Activated CD4-positive, alpha-beta T cell treated with anti-CD3 and anti-CD28 coated beads, Interleukin-2, amount 10 ng/mL, durations not matched to agents 24 days and 14 days (primary cell): ENCODE measurements at places on chromosomes 13 and 19.

DNA sequence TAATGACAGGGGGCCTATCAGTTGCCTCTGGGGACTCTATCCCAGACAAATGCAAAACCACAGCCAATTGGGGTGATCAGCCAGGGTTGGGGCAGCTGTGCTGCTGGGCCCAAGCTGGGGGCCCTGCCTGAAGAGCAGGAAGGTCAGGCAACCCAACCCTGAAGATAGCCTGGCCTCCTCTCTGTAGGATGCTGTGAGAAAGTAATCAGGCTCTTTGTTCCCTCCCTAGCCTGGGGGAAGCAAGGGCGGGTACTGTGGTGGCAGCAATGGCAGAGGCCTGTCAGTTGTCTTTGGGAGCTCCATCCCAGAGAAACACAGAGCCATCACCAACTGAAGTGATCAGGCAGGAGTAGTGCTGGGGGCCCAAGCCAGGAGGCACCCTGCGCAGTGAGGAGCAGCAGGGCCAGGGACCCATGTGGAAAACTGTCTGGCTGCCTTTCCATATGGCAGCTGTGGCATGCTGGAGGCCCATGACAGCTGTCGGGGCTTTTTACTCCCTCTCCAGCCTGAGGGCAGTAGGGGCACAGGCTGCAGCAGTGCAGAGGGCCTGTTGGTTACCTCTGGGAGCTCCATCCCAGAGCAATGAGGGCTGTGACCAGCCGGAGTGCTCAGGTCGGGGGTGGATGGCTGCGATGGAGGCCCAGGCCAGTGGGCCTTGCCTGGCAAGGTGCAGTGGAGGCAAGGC, 73.6 kb upstream of the ATP12A start:
- no peak for DNase-seq

DNA sequence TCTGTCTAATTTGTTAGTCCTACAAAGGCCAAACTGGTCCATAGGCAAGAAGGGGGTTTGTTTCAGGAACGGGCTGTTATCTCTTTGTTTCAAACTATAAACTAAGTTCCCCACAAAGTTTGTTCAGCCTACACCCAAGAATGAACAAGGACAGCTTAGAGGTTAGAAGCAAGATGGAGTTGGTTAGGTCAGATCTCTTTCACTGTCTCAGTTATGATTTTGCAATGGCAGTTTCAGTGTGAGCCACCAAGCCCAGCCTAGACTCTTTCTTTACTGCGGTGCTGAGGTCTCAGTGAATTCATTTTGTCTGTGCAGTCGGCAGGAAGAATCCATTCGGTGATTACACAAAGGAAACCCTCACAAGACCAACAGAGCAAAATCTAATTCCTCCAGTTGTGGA, 56.6 kb upstream of the ABCC4 start:
- DNase-seq, result no peak

DNA sequence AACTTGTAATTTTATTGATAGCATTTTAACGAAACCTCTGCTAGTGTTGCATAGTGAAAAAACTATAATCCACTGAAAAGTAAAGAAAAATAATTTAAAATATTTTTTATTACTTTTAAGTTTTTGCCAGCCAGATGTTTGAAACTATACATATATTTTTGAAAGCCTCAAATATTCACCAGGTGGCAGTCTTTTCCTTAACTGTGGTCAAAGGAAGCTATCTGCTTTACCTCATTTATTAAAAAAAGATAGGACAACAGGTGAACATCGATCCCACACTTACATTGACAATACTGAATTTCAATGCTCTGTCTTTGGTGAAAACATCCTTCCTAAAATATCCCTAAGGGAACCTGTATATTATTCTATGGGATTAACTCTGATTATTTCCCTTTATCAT, 100.5 kb downstream of the TRPC4 start:
- no peak for DNase-seq

- DNase-seq, result peak; percentile 82
These were observed 5.8 kb upstream of the USE1 start for GRCh38 chr19:17209126-17210036.

GRCh38 chr19:15911599-15912235, 13.8 kb upstream of the CYP4F2 start:
- peak; percentile 36 for DNase-seq

DNA sequence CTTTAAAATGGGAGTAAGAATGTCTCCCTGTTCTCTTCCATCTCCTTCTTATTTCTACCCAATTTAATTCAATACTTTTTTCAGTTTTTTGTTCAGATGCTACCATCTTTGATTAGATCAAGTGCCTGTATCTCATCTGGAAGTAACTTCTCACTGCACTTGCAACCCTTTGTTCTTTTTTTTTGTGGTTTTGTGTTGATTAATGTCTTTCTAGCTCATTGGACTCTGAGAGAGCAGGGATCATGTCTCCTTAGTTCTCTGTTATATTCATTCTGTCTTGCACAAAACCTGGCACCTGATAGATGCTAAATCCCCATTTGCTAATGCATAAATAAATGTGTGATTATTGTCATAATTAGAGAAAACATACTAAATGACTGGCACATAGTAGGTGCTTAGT, 834 bp upstream of the ITGBL1 start:
- DNase-seq, result no peak

DNA sequence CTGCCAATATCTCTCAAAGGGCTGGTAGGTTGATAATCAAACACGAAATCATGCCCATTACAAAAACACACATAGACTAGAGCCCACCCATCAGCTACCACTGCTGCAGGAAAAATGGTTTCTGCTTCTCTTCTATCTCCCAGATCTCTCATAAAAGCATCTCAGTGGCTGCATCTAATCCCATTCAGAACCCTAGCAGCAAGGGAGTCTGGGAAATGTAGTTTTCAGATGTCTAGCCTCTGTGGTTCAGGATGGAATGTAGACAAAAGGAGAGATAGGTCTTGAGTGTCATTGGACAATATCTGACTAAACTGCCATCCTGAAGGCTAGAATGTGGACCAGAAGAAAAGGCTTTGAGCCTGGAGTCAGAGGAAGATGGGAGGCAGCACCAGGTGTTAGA, 32.1 kb downstream of the RDH8 start:
- no peak for DNase-seq

- no peak for DNase-seq
These were observed 290.1 kb downstream of the DCLK1 start for GRCh38 chr13:35841060-35841521.

DNA sequence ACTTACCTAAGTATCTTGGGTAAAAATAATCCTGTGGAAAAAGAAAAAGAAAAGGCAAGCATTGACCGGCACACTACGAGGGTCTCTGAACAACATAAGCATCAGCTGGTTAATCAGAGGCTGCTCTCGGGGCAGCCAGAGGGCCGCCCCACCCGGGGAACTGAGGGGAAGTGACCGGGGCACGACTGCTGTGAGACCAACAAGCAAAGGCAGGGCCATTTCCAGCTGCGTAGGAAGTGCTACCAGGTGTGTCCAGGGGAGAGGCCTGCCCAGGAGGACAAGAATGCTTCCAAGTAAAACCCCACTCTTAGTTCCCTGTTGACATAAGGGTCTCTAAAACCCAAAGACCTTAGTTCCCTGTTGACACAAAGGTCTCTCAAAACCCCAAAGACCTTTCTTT, 15.9 kb downstream of the GAS6 start:
- DNase-seq, result no peak

- no peak for DNase-seq
These were observed 22.9 kb downstream of the LRCH1 start for GRCh38 chr13:46575818-46576221.

DNA sequence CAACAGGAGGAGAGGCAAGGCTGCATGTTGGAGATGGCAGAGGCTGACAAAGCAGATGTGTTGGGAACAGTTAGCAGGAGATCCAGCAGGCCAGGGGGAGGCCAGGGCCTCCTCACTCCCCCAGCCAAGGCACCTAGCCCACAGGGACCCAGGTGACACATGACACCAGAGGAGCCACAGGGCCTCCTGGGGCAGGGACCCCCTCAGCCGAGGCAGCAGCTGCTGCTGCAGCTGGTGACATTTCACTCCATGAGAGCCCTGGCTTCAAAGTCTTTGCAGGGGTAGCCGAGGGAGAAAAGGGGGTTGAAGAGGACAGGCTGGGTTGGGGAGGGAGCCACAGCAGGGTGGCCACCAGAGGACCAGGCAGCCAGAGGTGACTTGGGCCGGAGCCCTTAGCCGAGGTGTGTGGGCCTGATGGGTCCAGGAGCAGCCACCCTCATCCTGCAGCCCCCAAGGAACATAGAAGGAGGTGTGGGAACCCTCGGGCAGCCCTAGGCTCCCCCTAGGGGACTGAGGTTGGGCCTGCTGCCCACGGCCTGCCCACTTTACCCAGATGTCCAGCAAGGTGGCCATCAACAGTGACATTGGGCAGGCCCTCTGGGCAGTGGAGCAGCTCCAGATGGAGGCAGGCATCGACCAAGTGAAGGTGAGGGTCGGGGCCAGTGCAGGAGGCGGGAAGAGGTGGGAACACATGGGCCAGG, at the start of gene GNG14:
Gene GNG14, plus strand, starts transcription at position 503 of the 701 bp plus-strand sequence. Its CDS starts 51 bp downstream, at position 554.
- DNase-seq, result no peak

DNA sequence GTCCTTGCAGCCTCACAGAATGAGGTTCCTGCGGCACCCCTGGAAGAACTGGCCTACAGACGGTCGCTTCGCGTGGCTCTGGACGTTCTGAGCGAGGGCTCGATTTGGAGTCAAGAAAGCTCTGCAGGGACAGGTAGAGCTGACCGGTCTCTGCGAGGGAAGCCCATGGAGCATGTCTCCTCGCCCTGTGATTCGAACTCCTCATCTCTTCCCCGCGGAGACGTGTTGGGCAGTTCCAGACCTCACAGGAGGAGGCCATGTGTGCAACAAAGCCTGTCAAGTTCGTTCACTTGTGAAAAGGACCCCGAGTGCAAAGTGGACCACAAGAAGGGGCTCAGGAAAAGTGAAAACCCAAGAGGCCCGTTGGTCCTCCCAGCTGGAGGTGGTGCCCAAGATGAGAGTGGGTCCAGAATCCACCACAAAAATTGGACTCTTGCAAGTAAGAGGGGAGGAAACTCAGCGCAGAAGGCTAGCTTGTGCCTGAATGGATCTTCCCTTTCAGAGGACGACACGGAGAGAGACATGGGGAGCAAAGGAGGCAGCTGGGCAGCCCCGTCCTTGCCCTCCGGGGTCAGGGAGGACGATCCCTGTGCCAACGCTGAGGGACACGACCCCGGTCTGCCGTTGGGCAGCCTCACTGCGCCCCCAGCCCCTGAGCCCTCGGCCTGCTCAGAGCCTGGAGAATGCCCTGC, 23.4 kb upstream of the NDUFS7 start:
- no peak for DNase-seq

- no peak for DNase-seq
These were observed 171.9 kb downstream of the ITGBL1 start for GRCh38 chr13:101624210-101624922.

- DNase-seq, result no peak
These were observed 1.8 kb downstream of the ABHD13 start for GRCh38 chr13:108220041-108220440.

DNA sequence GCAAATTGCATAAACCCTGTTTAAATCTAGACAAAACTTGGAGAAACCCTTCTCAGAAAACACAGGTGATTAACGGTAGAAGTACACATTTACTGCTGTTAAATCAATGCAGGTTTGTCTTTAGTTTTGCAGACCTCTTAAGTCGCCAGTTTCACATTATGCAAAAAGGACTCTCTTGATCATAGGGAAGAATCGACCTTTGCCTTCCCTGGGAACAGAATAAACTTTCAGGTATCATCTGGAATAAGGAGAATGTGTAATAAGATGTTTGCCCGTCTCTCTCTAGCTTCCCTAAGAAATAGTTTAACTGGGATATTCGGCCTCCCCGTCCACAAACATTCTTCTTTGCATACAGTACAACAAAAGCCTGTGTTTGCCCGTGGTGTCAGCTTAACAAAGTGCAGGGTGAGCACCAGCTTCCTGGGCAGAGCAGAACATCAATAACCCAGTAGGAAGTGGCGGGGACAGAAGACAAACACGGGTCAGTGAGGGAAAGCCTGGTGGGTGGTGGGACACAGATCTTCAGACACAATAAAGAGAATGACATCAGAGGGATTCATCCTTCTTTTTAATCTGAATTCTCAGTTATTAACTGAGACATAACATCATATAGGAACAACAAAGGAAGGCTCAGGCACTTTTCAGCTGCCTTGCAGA, 1077.7 kb upstream of the SLC10A2 start:
- DNase-seq, result no peak

DNA sequence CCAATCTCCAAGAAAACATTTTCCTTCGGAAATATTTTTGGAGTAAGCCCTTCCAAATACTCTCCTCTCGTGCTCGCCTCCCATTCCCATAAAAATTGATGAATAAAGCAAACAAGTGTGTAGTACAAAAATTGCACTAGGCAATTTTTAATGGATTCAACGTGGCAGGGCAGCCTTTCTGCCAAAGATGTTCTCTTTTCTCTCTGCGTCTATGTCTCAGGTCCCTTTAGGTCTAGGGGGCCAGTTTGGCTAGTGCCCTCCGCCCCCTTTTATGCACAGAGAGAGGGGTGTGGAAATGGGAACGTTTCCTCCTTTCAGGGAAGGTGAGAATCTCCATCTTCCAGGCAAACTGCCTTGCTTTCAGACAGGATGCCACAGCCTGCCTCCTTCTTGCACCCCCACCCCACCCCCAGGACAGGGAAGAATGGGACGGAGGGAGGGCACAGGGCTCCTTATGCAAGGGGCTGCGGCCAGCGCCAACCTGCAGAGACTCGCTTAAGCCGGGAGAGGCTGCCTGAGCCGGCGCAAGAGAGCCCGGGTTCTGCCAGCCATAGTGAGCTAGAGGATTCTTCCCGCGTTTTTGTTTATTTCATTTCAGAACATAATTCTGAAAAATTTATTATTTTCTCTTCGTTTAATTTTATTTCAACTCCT, 2.7 kb upstream of the ZIC2 start:
- peak; percentile 60 for DNase-seq

DNA sequence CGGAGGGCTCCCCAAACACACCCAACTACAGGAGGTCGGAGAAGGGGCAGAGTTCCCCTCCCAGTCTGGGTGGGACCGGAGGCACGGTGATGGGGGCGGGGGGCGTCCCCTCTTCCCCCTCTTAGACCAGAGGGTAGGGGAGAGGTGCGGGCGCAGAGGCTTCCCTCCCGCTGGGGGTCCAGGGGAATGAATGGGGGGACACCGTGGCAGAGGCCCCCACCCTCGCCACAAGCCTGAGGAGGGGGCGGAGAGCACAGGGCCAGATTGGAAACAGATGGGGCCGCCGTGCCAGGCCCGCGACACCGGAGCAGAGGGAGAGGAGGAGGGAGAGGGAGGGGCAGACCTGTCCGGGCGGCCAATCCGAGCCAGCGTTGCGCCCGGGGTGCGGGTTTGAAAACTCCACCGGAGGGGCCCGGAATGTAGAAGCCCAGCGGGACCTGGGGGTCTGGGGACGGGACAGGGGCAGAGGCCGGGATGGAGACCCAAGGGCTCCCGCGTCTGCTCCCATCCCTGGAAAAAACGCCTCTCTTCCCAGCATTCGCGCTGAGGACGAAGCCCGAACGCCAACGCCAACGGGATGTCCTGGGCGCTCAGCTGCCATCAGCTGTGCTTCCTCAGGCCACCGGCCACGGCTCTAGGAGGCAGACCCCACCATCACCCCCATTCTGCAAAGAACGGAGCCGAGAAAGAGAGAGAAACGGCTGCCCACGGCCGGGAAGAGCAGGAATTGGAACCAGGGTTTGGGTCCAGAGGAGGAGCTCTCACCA, 46.8 kb downstream of the PTPRS start:
- DNase-seq, result no peak

- no peak for DNase-seq
These were observed 19.5 kb downstream of the FAM124A start for GRCh38 chr13:51241720-51242119.
